ENCODE measurements at places on chromosomes 3 and 15. TPM values are rescaled to one million over a fixed set of nuclear protein-coding genes. Genes with fewer than 3 reads are reported as not detected.

Gene GOLGA8T
- not detected for total RNA-seq

Gene ZNF860
- total RNA-seq, result not detected

Gene HYAL1
- total RNA-seq, result 0.38 TPM

Gene IL5RA
- 0.12 TPM for total RNA-seq

Measured in CD4-positive, alpha-beta memory T cell (primary cell).